H9 (cell line): ENCODE measurements at places on chromosomes 2 and 18. TPM values are rescaled to one million over a fixed set of nuclear protein-coding genes. Genes with fewer than 3 reads are reported as not detected.

- DNase-seq, result no peak
Observed at GRCh38 chr18:74856434-74856833, 258.8 kb downstream of the ZNF407 start.

DNA sequence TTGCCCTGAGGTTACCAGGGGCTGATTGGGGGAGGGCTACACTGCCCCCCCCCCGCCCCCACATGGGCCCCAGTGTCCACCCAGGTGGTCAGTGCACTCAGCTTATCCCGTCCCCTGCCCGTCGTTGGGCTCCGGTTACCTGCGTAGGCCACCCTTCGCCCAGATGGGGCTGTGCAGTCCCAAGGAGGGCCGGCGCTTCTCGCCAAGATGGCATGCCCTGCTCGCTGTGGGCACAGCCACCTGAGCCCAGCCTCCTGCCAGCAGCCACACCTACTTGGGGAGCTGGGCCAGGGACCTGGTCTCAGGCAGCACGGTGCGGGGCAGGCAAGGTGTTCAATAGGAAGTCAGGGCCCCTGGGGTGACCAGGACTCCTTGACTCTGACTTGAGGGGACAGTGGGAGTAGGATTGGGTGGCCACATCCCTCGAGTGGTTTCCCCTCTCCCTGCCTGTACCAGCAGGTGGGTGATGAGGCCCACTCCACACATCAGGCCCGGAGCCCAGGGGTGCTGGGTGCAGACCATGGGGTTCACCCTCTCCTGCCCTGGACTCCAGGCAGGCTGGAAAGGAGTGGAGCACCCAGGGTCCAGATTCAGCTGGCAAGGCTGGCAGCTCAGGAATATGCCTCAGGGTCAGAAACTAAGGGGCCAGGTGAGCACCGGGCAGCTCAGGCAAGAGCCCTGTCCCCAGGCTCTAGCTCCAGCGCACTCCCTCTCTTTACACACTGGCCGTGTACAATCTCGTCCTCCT, 170.3 kb downstream of the GLI2 start:
- DNase-seq, result no peak

GRCh38 chr2:28613633-28614501, 118.0 kb downstream of the PLB1 start:
- no peak for DNase-seq

UGT1A5 gene
- not detected in 2 replicates for total RNA-seq

SIX3 gene
- total RNA-seq, result 0.35 and 0.55 TPM in 2 replicates

RFX8 gene
- total RNA-seq, result 0.22 and 0.57 TPM in 2 replicates

RAD51AP2 gene
- 0.07 TPM in 1 of 2 replicates, not detected in the other for total RNA-seq
